Motor neuron (in vitro differentiated cells): ENCODE measurements at places on chromosomes 2 and 18. TPM values are rescaled to one million over a fixed set of nuclear protein-coding genes. Genes with fewer than 3 reads are reported as not detected.

GRCh38 chr2:64951306-64951953, 37.8 kb upstream of the SLC1A4 start:
- no peak for ATAC-seq

GRCh38 chr2:27231921-27232320, 14.8 kb downstream of the CAD start:
- no peak for ATAC-seq

Gene STK39
- total RNA-seq: 38.5 and 39.7 TPM in 2 replicates

Gene POMC
- total RNA-seq: 0.24 and 0.66 TPM in 2 replicates

- ATAC-seq: no peak
Measured at GRCh38 chr2:198913394-198914152, 544.2 kb downstream of the SATB2 start.

Gene TRIM43
- total RNA-seq: not detected in 2 replicates

- ATAC-seq: no peak
Measured at GRCh38 chr2:52335727-52336126, 1303.8 kb upstream of the NRXN1 start.

Gene TRAPPC12
- total RNA-seq: 213 and 228 TPM in 2 replicates

DNA sequence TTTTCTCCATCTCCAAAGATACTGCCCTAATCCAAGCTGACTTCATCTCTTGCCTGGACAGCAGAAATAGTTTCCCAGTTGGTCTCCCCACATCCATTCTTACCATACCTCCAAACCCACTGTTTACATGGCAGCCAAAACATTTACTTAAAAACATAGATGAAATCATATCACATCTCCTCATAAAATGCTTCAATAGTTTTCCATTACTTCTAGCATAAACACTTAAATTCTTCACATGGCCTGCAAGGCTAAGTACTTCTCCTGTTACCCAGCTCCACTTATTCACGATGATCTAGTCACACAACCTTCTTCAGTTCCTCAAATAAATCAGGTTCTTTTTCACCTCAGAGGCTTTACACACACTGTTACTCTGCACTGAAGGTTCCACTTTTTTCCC, 185.8 kb upstream of the ACVR2A start:
- no peak for ATAC-seq

DNA sequence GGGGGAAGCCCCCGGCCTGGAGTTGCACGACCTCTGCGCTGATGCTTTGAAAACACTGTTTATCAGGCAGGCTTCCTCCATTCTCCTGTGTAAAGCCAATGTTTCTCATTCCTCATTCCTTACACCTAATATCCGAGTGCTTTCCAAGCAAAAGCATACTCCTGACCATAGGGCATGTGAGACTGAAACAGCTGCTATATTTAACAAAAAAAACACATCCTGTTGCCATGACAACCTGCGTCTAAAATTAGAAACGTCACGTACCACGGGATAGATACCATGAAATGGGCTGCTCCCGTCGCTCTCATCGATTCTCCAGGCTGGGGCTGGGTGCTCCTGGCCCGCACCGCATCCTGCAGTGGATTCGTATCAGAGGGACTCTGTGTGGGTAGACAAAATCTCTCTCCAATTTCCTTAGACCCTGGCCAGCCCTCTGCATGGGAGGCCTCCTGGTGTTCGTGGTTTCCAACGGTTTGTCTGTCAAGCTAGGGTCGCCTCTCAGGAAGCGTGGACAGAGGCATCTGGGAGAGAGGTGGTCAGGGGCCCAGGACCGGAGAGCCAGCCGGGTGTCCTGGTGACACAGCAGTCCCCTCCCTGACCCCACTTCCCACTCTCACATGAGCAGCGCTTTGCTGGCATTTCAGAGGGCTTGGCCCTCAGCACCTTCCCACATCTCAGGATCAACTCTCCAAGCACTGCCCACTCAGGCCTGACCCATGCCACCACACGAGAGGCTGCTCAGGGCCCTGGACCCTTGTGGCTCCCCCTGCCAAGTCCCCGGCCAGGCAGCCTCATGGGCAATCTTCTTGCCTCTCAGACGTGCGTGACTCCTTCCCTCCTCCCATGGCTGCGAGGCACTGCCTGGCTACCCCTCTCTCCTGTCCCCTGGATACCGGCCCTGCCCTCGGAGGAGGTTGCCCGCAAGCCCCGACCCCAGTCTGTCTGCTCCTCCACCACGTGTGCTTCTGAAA, 268.1 kb downstream of the NDUFA10 start:
- peak; percentile 50 for ATAC-seq

- ATAC-seq: peak; percentile 58
Measured at GRCh38 chr18:76821875-76822505, 367 bp upstream of the ZNF236 start.

- ATAC-seq: no peak
Measured at GRCh38 chr2:42906111-42906556, 113.8 kb upstream of the HAAO start.

DNA sequence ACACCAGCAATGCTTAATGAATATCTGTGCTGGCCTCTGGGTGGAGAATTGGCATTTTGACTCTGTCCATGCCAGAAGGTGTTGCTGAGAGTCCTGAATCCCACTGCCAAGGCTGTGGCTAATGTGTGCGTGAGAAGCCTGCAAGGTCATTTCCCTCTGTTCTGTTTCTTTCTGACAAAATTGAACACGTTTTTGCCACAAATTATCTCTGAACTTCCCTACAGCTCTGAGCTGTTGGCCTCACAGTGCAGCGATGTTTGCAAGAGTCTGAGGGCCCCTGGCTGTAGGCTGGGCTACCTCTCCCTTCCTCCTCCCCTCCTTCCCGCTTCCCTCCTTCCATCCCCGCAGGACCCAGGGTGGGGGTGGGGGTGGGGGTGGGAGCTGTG, 154.1 kb upstream of the HS6ST1 start:
- ATAC-seq: no peak

DNA sequence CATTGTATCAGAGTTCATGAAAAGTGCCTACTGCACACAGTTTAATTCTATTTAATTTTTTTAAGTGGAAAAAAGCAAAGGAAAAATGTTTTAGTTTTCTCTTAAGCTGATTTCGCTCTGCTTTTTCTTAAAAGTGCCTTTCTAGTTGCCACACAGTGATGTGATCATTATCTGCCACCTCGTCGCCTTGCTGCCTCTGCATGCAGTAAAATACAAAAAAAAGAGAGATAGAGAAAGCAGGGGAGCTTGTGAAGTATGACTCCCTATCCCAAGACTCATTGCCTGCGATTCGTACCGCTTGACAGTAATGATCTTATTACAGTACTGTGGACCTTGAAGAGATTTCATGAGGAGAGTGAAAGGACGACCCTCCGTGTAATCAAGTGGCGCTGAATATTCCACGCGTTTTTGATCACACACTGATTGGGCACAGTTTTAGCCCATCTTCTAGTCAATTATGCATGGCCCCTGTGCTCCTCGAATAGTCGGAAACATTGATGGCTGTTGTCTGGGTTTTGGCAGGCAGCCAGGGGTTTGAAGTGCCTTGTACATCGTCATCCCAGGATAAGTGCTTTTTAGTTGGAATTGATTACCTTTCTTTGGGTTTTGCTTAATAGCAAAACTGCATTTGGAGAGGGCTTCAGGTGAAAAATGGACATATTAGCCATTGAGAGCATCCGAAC, 188.3 kb downstream of the GBX2 start:
- no peak for ATAC-seq

DNA sequence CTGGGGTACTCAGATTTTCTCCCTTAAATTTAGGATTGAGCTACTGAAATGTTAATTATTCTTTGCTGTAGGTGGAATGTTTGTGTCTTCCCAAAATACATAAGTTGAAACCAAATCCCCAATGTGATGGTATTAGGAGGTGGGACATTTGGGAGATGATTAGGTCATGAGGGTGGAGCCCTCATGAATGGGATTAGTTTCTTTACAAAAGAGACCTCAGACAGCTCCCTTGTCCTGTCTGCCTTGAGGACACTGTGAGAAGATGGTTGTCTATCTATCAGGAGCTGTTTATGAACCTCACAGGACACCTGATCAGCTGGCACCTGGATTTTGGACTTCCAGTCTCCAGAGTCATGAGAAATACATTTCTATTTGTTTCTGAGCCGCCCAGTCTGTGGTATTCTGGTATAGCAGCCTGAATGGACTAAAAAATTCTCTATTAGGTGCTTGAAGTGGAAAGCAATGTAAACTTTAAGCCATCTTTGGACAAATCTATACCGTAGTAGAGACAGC, 99.2 kb upstream of the UXS1 start:
- ATAC-seq: no peak

Gene ANTXR1
- 15.5 TPM in 2 replicates for total RNA-seq

- ATAC-seq: no peak
Measured at GRCh38 chr2:29650631-29651097, 270.7 kb downstream of the ALK start.

- no peak for ATAC-seq
Measured at GRCh38 chr2:34979148-34979547, 1376.4 kb upstream of the CRIM1 start.

GRCh38 chr2:174399171-174399570, 3.6 kb downstream of the SCRN3 start:
- ATAC-seq: no peak

GRCh38 chr2:221518201-221518934, 53.7 kb downstream of the EPHA4 start:
- ATAC-seq: no peak

GRCh38 chr2:217535957-217536708, 466.7 kb downstream of the TNS1 start:
- no peak for ATAC-seq

DNA sequence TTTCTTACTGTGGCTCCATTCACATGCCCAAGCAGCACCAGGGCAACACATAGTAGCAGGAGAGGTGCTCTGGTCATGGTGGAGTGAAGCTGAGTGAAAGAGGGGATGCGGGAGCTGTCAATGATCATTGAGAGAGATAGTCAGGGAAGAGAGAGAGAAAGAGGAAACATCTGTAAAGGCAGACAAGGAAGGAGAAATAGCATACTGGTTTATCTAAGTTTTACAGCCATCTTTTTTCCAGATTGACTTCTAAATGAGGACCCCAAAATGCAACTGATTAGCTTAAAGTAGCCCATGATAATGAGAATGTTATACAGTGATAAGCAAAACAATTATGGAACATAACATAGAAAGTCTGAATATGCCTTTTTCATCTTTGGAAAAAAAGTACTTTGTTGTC, at the start of gene C2orf66:
TSS of gene C2orf66 (minus strand) at position 96 of the 400 bp plus-strand sequence. CDS start at position 77, 19 bp downstream.
- ATAC-seq: no peak

DNA sequence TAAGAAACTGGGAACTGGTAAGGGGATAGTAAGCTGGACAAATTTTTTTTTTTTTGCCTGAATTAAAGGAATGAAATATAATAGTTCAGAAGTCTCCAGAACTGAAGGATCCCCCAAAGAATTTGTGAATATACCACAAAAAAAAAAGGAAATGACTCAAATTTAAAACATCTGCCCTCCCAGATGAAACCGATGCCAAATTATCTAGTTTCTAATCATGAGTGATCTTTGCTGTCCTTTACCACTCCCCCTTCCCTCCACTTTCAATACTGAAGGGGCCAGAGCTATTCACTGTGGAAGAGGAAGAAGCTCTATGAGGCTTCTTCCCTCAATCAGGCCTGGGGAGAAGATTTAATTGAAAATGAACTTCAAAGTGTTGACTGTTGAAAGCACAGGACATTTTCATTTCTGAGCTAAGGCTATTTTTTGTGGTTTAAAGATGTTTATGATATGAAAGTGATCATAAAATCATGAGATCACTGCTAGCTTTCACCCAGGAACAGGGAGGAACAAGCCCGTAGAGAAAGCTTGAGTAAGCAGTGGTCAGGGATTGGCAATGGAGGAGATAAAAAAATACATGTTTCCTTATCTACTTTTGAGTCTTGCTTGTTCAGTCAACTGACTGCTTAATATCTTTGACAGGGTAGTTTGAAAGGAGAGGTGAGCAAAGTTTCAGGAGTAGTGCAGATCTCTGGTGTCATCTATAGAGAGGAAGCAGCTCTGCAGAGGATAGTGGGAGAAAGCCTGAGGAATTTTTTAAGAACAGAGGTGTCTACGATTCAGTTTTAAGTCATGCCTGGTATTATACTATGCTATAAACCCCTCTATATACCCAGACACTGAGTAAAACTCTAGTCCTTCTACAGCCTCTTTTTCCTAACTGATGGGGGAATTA, 409.5 kb upstream of the FIGN start:
- ATAC-seq: no peak

DNA sequence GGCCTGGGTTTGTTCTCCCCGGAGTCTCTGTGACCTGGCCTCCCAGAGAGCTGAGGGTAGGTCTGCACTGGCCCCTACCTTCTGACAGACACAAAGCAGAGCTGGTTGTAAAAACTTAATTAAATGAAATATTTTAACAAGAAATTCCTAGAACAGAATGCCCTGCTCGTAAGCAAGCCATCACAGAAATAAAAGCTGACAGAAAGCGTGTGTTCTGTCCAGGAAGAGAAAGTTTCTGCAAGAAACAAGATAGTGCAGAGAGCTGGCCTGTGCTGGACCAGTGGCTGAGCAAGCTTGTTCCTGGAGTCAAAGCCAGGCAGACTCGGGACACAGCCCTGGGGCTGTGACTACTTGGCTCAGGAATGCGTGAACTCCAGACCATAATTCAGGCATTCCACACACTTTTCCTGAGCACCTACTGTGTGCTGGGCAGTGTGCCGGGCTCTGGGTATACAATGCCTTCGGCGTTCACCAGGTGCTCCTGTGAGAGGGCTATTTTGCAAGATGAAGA, 51.6 kb downstream of the APOB start:
- peak; percentile 44 for ATAC-seq

GRCh38 chr2:128557831-128558241, 239.2 kb upstream of the HS6ST1 start:
- peak; percentile 59 for ATAC-seq

- ATAC-seq: no peak
Measured at GRCh38 chr2:106106622-106107508, 87.2 kb downstream of the UXS1 start.

DNA sequence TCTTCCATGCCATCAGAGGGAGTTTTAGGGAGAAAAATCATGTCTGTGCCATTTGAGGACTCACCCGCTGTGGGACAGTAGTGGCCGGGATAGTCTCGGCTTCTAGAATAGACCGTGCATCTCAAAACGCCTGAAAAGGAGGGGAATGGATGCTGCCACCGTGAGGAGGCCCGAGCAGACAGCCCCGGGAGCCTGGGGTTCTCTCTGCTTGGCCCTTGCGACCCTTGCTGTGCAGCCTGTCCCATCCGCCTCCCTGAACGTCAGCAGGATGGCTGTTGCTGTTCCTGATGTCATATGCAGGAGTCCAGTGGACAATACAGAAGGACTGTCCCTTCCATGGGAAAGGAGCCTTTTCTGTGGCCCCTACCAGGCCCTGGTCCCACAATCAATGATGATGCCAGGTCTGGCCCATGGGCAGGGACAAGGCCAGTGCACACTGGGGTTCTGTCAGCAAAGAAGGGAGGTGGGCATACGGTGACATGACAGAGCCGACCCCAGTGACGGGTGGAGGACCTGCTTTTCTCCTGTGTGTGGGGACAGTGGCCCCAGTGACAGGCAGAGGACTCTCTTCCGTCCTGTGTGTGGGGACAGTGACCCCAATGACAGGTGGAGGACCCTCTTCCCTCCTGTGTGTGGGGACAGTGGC, 58.8 kb downstream of the ACKR3 start:
- ATAC-seq: no peak

DNA sequence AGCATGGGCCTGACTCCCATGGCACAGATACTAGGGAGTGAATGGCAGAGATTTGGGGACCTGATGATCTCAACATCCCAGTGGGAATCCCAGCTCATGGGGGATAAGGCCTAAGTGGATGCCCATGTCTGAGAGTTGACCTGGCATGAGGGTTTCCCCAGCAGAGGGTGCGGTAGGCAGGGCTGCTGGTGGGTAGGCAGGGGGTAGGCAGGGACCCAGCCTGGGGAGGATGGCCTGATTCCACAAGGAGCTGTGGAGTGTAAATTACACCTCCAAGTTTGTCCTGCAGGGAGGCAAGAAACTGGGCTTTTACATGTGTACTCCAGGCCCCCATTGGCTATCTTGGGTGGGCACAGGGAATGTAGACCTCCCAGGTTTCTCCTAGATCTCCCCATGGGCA, 46.9 kb downstream of the INPP5D start:
- no peak for ATAC-seq

- ATAC-seq: no peak
Measured at GRCh38 chr2:136067459-136067858, 50.5 kb downstream of the CXCR4 start.

Gene C2orf78
- 0.09 and 0.49 TPM in 2 replicates for total RNA-seq
